Stimulated activated CD8-positive, alpha-beta memory T cell treated with anti-CD3 and anti-CD28 coated beads, Interleukin-4, amount 100 ng/mL, for 1 hour (primary cell): ENCODE measurements at places on chromosomes 3 and 15.

DNA sequence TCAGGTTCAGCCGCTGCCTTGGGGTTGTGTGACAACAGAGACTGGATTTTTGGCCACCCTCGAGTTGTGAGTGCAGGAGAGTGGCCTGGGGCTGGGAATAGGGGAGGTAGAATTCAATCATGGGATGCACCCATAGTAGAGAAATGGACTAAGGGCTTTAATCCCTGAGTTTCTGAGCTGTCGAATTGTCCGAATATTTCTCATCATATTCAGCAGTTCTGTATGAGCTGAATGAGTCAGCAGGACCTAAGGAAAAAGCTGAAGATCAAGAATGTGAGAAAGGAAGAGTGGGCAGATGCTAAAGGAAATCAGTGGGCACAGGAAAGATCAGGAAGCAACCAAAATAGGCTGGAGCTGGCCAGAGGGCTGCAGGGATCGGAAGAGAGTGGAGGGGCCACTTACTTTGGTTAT lies 44.4 kb upstream of the SACM1L start:
- no peak for DNase-seq

DNA sequence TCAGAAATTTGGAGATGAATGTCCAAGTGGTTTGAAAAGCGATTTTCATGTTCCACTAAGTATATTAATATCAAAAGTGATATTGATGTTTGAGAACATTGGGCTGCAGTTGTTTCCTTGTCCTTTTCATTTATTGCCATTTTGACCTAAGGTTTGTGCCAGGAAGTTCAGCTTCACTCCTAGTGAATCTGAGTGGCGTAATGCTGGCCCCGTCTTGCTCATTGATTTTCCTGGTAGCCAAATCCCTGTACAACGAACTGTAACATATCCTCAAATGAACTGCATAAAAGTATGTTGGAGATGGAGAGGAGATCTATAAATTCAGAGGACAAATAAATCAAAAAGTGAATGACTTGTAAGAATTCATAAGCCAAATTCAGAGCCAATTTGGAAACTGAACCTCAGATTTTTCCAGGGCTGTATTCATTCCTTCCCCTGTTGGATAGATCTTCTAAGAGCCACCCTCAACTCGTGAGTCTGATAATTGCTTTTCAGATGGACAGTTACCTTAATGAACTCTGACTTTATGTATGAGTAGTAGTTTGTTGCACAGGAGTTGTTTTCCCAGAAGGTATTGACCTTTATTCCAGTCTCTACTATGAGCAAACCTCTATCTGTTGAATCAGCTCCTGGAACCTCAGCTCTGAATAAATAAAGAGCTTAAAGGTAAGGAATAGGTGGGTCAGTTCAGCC lies 72.8 kb downstream of the ITPR1 start:
- DNase-seq, result no peak

GRCh38 chr3:184737063-184737462 lies 25.2 kb upstream of the MAGEF1 start:
- no peak for DNase-seq

GRCh38 chr3:94305835-94306611 lies 243.2 kb downstream of the NSUN3 start:
- no peak for DNase-seq

- DNase-seq, result no peak
Measured at GRCh38 chr3:197959500-197959890, 522 bp upstream of the LMLN start.

DNA sequence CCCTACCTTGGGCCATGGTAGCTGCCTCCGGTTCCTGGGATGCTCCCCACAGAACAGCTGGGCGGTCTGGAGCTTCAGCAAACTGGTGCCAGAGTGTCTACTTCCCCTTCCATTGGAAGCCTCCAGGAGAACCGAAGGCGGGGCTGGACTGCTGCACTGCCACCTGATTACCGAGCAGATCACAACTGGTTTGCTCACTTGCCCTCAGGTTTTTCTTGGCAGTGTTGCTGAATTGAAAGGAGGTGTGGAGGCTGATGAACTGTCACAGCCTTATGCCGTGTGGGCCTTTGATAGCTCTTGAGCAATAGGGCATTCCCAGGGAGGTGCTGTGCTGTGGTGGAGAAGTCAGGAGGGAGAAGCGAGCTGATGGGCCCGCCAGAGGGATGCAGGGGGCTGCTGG lies at the start of gene TGM5:
TGM5 (minus strand) TSS at position 95 of the 400 bp plus-strand sequence; CDS start at position 16, 79 bp downstream.
- no peak for DNase-seq

GRCh38 chr3:176661432-176661964 lies 535.8 kb downstream of the TBL1XR1 start:
- no peak for DNase-seq

GRCh38 chr15:64148581-64148980 lies 3.0 kb upstream of the SNX22 start:
- DNase-seq, result no peak

GRCh38 chr3:25854635-25855034 lies 64.7 kb downstream of the OXSM start:
- no peak for DNase-seq

DNA sequence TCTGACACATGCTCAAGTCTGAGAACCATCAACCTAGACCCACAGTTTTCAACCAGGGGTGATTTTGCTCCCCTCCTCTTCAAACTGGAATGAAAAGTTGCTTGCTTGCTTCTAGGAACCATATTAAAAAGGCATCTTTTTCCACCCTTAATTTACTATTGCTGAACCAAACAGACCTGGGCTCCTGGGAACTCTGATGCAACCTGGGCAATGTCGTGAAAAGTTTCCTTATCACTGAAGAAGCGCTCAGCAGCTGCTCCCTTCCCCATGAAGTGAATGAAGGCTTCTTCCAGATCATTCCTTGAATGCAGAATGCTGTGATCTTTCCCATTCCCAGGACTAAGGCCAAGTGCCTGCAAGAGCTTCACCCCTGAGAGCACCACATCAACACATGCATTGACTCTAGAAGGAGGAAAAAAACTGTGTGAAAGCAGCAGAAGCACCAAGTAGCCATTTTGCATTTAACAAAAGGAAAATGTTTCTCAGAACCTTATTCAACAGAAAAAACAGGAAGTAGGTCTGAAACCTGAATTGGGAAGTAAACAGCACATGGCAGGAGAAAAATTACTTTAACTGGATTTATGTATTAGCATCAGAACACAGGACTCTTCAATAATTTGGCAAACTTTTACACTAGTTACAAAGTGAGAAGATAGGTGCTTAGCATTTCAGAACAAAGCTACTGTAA lies 8.7 kb downstream of the ADPGK start:
- no peak for DNase-seq

DNA sequence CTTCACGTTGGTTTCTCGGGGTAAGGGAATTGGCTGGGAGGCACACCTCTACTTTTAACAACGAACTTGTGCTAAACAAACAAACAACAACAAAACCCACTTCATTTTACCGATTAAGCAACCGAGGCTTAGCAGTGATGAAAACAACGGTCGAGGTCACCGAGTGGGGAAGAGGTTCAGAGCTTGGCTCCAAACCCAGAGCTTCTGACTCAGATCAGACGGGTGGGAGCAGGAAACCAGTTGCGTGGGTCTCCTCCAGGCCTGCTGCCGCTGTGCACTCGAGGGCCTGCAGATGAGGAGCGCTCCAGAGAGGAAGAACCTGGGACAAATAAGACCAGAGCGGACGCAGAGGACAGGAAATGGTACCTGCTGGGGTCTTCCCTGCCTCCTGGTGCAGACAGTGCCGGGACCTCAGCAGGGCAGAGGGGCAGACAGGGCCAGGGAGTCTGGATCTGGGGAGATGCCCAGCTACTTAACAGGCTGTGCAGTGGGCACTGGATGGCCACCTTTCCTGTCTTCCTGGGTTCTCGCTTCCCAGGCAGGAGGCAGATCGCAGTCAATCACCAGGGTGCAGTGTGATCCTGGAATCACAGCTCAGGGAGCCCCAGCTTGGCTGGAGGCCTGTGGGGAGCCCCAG lies 99.0 kb upstream of the MEF2A start:
- DNase-seq, result no peak

GRCh38 chr3:142459929-142460328 lies 12.1 kb upstream of the XRN1 start:
- no peak for DNase-seq

DNA sequence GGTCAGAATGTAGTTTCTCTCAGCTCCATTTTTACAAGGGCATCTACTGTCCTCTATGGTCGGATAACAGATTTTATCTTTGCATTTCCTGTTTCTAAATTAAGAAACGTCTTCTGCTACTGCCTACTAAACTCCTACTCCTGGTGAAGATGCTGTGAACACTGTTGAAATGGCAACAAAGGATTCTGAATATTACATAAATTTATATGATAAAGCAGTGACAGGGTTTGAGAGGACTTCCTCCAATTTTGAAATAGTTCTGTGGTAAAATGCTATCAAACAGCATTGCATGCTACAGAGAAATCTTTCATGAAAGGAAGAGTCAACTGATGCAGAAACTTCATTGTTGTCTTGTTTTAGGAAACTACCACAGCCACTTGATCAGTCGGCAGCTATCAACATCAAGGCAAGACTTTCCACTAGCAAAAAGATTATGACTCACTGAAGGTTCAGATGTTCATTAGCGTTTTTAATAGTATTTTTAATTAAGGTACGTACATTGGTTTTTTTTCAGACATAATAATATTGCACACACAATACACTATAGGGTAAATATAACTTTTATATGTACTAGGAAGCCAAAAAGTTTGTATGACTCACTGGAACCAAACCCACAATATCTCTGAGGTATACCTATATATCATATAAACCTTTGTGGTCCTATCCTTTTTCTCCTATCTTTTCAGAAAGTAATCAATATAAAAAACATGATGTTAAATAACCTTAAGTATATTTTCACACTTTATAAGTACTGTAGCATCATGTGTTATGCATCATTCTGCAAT lies 156.1 kb downstream of the STAG1 start:
- DNase-seq, result no peak

DNA sequence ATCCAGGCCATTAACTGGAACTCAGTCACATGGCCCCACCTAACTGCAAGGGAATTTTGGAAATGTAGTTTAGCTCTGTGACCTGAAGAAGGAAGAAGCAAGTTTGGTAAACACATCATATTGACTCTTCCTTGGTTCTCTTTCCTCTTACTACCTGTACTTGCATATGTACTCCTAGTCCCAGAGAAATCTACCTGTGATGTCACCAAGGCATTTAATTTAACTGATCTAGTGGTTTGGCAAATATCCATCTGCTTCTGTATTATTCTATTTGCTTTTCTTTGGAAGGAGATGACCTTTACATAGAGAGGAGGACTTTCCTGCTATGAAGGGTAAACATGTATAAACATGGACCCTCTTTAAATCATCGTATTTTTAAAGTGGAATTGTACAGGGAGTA lies 150.8 kb downstream of the TMEM108 start:
- no peak for DNase-seq

DNA sequence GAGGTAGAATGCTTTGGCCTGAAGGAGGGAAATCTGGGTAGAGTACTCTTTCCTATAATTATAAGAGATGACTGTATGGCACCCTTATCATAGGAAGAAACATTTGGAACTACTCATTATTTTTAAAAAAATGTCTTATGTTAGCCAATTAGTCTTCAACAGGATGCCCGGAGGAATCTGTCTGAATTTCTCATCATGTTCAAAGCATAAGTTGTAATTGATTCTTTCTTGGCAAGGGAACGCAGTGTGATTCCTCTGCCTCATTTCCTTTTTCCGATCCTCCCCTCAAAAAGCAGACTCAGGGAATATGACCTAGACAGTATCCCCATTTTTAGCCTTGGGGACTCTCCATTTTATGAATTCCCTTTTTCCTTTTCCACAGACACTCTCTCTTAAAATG lies 165.1 kb downstream of the IL5RA start:
- no peak for DNase-seq

- DNase-seq, result no peak
Measured at GRCh38 chr3:64291345-64291744, 66.1 kb upstream of the PRICKLE2 start.

DNA sequence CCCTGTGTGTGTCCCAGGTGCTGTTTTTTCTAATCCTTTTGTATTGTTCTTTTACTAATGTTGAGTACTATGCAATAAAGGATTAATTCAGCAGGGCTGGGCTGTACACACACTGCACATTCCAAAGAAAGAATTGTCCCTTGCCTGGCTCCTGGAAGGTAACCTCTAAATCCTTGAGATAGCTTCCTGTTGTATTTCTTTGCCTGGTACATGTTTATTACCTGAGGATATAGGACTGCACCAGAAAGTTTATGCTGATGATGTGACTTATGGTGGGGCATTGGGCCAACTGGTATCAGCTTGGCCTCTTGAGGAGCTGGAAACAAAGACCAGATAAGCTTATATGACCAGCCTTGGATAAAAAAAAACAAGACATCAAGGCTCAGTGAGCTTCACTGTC lies 26.6 kb upstream of the FAN1 start:
- DNase-seq, result no peak

GRCh38 chr3:184556582-184557347 lies 4.8 kb upstream of the EPHB3 start:
- DNase-seq, result no peak

- DNase-seq, result no peak
Measured at GRCh38 chr15:83166218-83166617, 41.4 kb downstream of the HDGFL3 start.

DNA sequence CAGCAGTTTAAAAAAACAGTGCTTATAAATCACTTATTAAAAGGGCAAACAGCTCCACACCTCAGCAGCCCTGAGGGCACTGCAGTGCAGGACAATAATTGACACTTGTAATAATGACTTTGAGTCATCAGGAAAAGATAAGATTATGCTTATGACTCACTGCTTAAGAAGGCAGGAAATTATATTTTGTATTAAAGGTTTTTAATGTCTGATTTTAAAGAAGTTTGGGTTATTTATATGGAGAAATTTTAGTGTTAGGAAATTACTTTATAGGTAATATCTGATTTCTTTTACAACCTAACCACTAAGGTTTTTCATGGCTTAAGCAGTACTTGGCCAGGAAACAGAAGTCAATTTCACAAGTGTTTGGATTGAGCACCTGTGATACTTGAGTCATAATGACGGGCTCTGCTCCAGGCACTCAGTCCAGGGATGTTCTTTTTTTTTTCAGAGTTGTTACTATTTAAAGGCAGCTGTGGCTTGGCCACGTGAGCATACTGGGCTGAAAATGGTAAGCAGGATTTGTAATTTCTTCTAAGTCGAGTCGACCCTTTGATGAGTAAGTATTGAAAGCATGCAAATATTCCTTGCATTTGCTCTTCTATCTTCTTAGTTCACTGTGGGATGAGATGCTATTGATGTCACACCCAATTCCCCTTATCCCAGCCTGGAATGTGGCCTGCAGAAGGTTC lies 21.6 kb upstream of the SLC6A20 start:
- no peak for DNase-seq

GRCh38 chr15:90681480-90681879 lies 35.7 kb upstream of the BLM start:
- DNase-seq, result no peak

DNA sequence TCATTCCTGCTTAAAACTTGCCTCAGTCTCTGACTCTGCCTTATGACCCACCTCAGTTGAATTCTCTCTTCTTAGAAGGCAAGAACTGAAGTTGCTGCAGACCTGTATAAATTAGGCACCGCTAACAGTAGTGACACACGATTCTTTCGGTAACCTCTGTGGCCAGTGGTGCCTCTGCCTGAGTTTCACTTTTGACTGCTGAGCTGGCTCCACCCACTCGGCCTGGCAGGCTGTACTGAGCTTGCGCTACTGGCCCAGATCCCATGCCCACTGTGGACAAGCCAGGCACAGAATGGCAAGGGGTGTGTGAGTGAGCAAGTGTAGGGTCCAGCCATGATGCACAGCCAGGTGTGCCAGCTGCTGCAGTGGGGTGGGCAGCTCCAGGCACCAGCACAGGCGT lies 19.1 kb upstream of the EIF1B start:
- no peak for DNase-seq

GRCh38 chr3:13092621-13093617 lies 19.7 kb upstream of the IQSEC1 start:
- no peak for DNase-seq

GRCh38 chr15:65778269-65778668 lies 13.8 kb downstream of the DENND4A start:
- no peak for DNase-seq
